ENCODE measurements at places on chromosomes 2 and 18.

- DNase-seq, result no peak
Measured at GRCh38 chr2:158724803-158725381, 70.2 kb upstream of the DAPL1 start.

DNA sequence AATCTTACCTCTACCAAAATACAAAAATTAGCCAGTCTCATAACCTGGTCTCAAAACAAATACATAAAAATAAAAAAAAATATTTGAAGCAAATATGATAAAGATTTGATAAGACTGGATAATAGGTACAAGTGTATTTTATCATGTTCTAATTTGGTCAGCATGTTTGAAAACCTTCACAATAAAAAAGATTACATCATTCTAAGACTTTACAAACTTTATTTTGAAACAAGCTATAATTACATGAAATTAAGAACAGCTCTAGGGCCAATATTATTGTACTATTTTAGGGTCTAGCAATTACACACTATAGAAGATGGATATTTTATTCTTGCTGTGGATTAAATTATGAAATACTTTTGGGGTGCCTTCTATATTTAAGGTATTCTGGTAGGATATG, 29.4 kb upstream of the MCM6 start:
- DNase-seq, result no peak

- DNase-seq, result no peak
Measured at GRCh38 chr2:45909677-45910191, 258.3 kb downstream of the PRKCE start.

DNA sequence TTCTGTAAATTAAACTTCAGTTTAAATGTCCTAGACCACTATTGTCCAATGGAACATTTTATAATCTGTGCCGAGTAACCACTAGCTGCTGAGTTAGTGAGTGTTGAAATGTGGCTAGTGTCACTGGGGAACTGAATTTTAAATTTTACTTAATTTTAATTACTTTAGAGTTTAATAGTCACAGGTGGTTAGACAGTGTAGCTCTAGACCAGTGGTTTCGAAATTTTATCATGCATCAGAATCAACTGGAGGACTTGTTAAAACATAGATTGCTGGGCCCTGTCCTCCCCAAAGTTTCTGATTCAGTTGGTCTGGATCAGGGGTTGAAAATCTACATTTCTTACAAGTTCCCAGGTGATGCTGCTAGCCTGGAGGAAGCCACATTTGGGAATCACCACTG, 110.4 kb downstream of the FMNL2 start:
- DNase-seq, result no peak

- no peak for DNase-seq
Measured at GRCh38 chr2:128818704-128819491, 500.2 kb upstream of the HS6ST1 start.

DNA sequence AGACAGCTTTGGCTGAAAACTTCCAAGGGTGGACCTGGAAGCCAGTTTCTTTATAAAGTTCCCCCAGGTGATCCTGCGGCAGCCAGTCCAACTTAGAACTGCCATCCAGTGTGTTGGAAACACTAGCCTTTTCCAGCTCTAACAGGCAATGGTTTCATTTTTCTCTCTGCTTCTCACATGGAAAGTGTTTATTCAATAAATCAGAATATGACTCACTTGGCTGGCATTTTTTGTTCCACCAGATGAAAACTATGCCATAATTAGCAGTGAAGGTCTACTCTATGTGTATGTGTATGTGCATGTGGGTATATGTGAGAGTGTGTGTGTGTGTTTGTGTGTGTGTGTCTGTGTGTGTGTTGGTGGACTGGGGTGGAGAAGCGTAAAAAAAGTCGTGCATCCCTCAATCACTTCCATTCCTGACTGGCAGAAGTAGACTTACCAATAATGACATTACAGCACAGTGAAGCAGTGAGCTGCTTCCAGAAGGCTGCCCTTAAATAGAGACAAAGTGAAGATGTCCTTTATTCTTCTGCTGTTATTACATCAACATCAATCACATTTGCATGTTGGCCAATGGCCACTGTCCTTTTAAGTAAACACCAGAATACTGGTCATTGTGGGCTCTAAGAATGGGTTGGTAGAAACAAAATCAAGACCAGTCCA, 90.9 kb upstream of the SETBP1 start:
- no peak for DNase-seq

DNA sequence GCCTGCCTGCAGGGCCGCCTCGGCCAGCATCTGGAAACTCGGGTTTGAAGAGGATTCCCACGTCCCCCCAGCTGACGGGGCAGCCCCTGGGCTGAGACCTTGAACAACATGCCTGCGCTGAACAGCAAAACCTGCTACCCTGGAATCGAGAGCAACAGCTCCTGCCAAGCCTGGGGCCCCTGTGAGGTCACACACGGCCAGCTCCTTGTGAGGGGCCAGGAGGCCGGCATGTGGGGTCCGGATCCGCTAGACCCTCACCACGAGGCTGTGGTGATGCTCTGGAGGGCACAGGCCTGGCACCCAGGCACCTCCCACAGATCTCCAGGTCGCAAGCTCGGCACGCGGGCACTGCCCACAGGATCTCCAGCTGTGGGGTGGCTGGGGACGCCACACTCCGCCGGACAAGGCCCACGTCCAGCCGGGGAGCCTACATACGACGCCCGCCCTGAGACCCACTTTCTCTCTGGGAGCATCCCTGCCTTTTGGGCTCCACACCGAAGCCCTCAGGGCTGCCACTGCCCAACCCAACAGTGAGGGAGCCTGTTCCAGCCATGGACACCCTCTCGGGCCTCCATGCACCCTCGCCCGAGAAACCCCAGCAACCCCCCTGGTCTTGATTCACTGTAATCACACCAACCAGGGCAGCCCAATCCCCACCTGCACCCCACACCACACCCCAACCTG, 34.1 kb downstream of the SLC66A2 start:
- DNase-seq, result no peak

- DNase-seq, result no peak
Measured at GRCh38 chr2:201859949-201860348, 53.6 kb downstream of the CDK15 start.

- no peak for DNase-seq
Measured at GRCh38 chr18:21331065-21331464, 89.0 kb downstream of the GREB1L start.
